ENCODE measurements at places on chromosomes 4 and X.

DNA sequence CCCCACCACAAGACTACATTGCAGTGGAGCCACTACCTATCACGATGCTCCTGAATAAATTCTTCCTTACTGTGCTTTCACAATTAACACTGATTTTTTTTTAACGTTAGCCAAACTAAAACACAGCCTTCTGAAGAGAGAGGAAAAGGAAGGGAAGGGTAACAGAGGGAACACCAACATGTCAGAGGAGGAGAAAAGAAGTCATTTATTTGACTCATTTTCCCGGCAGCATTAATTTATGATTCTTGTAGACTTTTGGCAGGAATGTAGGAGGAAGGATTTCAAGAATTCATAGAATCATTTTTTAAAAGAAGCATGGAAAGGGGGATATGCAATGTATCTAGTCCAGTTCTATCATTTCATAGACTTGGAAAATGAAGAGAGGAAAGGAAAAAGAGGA, 74.3 kb upstream of the IQCM start:
- no peak for DNase-seq

- DNase-seq = no peak
Observed at GRCh38 chr4:69092980-69093568, 3.2 kb upstream of the UGT2B7 start.

DNA sequence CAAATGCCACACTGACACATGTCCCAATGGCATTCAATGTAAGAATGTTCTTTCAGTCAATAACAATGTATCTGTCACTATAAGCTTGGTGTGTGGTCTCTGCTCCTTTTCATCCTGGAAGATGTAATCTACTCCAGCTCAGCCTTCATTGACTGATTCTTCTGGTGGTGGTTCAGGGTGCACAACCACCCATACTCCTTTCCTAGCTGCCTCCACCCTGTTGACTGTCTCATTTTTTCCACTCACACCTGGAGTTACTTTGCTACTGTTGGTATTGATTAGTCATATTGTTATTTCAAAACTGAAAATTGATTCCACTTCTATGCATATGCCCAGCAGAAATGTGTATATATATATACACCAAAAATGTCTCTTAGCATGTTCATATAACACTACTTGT, 140.5 kb downstream of the ASB9 start:
- DNase-seq = no peak

DNA sequence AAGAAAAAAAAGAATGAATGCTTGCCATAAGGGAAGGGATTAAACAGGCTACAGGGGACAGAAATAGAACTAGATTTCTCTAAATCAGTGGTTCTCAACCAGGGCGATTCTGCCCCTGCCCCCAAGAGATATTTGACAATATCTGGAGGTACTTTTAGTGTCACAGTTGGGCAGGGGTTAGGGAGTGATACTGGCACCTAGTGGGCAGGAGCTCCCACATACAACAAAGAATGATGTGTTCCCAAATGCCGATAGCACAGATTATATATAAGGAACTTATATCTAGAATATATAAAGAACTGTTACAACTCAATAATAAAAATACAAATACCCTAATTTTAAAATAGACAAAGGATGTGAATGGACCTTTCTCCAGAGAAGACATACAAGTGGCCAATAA, 14.7 kb downstream of the S100G start:
- no peak for DNase-seq

DNA sequence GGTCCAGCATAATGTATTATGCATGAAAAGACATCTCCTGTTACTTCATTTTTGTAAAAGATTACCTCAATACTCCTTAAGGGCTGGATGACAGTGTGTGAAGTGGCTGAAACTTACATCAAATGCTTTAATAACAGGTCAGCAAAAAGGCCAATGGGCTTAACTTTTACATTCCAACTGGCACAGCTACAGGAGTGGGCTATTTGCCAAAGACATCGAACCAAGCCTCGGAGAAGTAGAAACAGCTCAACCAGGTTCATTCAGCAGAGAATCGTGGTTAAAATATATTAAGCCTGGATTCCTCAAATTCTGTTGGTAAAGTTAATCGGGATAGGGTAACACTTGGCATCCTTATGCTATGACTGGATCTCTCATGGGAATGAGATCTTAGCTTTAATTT, 639.7 kb downstream of the TRIML1 start:
- DNase-seq = no peak

DNA sequence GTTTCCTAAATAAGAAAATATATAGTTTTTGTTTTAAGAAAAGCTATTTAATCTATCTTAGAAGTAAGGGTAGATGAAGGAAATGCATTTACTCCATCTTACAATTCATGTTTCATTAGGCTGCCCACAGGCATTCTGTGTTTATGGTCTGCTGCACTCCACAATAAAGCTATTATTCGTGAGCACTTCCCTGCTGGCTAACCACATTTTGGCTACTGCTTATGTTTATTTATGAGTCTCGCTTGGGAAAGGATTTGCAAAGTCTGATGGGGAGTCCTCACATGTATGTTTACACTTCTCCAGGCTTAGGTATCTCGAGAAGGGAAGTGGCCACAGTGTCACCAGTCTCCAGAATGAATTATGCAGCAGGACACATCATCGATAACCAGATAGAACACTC, 260.8 kb upstream of the VCX start:
- DNase-seq = no peak

DNA sequence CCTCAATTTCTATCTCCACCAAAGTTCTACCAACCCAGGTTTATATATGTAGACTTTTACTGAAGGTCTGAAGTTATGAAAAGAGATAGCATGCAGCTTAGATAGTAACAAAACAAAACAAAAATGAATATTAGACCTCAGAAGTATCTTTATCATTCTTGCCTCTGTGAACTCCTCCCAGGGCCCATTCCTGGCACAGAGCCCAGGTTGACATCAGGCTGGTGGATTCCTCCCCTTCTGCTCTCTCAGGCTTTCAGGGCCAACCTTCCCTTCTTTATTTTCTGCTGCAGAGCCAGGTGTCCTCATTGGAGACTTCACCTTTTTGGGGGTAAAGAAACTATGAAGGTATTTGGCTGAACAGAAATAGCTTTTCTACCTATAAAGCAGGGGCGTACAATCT, 112.8 kb upstream of the PITX2 start:
- no peak for DNase-seq

DNA sequence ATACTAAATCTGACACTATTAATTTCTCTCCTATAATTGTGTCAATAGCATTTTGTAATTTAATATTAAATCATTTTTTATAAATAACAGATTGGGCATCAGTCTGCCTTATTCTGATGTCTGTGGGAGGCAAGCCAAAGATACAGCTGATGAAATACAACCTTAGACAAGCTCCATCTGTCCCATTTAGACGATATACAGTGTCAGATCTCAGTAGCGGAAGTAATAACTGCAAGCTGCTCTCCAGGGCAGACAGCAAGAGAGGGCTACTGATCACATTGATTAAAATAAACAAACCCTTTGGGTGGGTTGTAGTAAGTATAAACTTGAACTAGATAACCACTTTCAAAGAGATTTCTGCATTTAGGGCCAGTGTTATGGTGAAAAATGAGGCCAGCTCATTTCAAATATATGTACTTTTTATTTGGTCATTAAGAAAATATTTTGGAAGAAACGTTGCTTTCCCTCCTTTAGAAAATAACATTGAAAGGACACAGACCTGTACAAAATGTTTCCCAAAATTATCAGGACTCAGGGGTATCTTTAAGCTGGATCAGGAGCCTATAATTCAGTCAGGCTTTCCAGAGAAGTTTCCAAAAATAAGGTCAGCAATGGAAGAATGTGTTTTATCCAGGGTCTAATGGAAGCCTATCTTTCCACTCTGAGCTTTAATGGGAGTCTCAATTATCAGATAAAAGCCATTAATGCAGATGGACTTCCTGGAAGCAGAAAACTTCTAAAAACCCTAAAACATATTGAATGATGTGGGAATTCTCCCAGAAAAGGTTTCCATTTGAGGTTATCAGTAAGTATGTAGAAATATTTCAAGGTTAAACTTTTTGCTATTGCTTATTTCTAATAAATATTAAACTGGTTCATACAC, 1028.8 kb upstream of the IGFBP7 start:
- DNase-seq = no peak

DNA sequence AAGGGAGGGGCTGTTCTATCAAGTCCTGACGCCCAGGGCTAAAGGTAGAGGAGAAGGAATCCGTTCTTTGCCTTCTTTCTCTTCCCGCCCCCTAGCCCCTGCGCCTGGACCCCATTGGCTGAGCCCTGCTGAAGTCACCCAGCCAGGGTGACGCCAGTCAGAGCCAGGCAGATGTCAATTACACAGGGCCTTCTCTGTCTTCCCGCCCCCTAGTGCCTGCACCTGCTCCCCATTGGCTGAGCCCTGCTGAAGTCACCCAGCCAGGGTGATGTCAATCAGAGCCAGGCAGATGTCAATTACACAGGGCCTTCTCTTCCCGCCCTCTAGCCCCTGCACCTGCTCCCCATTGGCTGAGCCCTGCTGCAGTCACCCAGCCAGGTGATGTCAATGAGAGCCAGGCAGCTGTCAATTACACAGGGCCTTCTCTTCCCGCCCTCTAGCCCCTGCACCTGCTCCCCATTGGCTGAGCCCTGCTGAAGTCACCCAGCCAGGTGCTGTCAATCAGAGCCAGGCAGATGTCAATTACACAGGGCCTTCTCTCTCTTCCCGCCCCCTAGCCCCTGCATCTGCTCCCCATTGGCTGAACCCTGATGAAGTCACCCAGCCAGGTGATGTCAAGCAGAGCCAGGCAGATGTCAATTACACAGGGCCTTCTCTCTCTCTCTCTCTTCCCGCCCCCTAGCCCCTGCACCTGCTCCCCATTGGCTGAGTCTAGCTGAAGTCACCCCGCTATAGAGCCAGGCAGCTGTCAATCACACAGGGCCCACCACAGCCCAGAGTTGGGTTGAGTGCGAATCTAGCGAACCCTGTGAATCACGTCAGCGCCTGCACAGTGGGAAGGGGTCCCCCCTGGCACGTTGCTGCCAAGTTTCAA, 46.4 kb downstream of the ASMT start:
- peak; percentile 51 for DNase-seq

DNA sequence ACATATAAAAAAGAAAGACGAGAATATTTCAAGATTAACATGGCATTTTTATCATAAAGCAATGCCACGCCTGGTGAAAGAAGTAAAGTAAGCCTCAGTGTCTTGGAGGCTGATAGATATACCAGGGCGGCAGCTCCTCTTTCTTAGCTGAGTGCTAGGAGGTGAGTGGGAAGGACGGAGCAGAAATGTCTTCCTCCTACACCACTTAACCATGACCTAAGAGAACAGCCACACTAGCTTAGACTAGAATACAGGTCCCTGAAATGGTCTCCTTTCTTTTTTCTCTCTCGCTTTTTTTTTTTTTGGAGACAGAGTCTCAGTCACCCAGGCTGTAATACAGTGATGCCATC, 75.0 kb downstream of the NAF1 start:
- no peak for DNase-seq

DNA sequence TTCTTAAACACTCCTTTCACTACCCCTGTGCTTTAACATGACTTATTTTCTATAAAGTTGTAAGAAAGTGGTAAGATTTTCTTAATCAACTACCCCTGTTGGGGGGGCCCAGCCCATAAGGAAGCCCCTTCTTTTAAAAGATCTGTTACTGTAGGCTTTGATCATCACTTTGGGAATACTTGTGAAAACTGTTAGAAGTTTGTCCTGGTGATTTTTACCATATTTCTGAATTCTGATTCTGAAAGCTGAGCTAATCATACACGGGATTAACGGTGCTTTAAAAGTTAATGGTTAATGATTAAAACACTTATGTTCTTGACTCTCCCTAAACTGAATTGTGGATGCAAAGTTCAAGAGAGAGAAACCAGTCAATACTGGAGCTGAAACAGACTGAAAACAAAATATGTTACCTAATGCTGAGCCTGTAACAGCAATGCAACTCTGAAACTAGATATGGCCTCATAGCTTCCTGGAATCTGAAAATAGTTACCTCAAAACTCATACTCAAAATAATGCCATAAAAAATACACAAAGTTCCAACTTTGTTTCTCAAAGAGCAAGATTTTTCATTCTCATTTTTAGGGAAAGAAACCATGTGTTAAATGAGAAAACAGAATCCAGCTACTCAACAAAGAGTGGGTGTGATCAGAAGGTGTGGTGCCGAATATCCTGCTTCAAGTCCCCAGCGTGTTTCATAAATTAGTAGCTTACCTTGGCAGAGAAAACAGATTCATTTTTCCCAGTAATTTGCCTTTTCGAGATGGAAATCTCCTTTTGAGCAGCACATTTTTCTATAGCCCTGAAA, 31.6 kb downstream of the ADH7 start:
- DNase-seq = no peak

GRCh38 chr4:146121757-146122156, 53.8 kb upstream of the LSM6 start:
- no peak for DNase-seq

- DNase-seq = no peak
Observed at GRCh38 chrX:153505361-153505760, 10.6 kb downstream of the BGN start.

DNA sequence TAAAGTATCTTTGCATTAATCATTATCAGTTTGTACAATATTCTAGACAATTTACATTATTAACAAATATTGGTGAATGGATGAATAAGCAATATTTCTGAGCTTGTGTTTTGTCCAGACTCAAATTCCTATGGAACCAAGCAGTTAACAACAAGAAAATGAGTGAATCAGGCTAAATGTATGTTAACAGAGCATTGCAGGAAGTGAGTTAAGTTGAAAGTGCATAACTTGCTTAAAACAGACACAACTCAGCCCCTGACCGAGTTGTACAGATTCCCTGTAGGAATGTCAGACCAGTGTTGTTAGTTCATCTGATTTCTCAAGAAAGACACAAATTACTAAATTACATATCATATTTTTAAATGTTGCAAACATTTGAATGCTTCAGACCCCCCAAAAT, 23.7 kb upstream of the CSN1S1 start:
- DNase-seq = no peak

- peak; percentile 58 for DNase-seq
Observed at GRCh38 chrX:23742697-23743622, at the start of gene ACOT9. Gene ACOT9 (minus strand): TSS chrX:23743276. CDS start chrX:23743144, 132 bp downstream.

DNA sequence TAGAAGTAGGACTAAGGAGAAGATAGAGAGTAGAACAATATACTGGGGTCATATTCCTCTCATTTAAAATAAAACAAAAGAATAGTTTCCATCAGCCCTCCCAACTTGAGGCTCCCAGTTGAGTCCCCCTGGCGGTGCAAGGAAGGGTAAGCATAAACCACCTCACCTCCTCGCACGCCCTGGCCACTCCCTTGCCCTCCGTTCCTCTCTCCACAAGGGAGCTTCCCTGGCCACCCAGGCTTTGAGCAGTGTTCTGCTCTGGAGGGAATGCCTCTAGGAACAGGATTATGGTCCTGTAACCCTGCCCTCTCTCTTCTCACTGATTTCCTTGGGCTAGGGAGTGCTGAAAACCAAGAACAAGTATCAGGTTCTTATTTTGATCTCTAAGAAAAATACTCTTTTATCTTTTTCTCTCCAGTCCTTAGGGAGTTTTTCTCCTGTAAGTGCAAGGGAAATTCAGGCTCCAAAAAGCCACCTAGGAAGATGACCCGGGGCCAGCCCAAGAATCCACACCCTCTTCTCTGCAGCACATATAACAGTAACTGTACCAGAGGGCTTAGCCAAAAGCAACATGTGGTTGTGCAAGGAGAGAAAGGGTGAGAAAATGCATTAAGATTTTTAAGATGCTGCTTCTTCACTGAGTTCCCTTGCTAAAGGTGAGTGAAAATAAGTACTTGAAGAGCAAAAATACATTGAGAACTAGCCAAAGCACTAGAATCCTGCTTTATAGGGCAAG, 69.9 kb downstream of the USP38 start:
- no peak for DNase-seq
